Lung microvascular endothelial cell (primary cell): ENCODE measurements at places on chromosomes 1 and 21. TPM values are rescaled to one million over a fixed set of nuclear protein-coding genes. Genes with fewer than 3 reads are reported as not detected.
A peak's percentile ranks its signal among the peaks of the same experiment; 100 is the strongest.

DNA sequence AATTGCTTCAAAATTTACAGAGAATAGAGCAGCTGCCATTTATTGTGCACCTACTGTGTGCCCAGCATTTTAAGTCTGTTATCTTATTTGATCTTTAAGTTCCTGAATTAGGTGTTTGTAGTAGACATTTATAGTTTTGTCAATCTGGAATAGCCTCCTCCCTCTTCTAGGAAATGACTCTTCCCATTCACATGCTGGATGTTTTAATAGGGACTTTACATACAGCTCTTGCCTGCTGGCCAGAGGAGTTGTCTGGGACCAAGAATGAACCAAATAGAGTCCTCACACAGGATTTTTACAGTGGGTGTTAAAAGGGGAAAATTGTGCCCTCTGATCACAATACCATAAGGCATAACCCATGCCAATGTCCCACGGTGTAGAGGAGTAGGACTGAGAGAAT, 367.1 kb downstream of the PDE4B start:
- no peak for DNase-seq

DNA sequence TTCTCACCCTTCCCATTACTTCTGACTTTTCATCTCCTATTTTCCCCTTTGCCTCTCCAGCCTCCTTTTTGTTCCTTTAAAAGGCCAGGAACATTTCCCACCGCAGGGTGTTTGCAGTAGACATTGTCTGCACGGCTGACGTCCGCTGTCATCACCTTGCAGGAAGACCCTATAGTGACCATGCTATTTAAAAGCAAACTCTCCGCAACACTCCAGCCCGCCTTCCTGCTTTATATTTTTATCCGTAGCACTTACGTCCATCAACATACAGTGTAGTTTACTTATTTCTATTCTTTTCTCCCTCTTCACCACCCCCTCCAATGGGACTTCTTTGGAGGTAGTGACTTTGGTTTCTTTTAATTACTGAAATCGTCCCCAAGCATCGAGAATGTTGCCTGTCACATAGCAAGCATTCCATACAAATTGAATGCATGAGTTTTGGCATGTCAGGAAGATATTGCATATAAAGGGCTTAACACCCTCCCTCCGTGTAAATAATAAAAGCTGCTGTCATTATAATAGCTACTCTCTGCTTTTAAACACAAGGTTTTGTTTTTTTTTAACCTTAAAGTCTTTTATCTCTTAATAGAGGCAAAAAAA, 19.8 kb downstream of the SLC25A33 start:
- no peak for DNase-seq

LHX8 gene
- total RNA-seq: not detected in 2 replicates

- peak; percentile 34 for DNase-seq
These were observed 27.2 kb upstream of the MAN1A2 start for GRCh38 chr1:117339866-117340700.

GRCh38 chr1:212749821-212750535, 41.6 kb downstream of the NSL1 start:
- DNase-seq: peak; percentile 77

DNA sequence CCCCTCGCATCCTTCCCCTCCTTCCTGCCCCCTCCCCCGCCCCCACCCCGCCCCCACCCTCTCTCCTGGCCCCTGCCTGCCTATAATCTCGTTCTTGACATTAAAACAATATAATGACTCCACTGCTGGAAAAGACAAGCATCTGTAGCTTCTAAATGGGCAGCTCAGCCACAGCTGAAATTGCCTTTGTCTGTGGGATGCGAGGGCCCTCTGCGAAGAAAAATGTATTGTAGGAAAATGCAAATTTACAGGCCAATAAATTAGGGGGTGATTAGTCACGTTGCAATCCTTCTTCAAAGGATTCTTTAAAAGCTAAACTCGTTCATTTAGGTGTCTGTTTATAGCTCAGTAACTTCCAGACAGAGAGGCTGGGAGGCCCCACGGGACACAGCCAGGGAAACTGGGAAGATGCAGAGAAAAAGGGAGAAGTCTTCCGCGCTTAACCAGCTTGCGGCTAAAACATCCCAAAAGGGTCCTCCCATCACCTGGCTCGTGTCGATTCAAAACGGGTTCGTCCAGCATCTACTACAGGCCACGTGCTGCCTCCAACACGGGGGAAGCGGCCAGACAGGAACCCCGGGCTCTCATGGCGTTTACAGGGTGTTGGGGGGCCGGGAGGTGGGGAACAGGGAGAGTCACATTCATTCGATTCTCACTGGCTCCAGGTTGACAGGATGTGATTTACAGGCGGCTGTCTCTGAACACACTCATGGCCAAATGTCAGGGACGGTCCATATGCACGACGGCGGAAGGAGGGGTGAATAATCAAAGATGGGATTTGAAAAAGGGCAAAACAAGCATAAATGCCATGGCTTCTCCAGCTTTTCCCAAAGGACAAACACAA, 100.5 kb upstream of the ZBTB40 start:
- no peak for DNase-seq

- DNase-seq: no peak
These were observed 16.8 kb upstream of the FAM131C start for GRCh38 chr1:16090076-16090826.

RGS7 gene
- under 0.01 and 0.22 TPM in 2 replicates for total RNA-seq

- no peak for DNase-seq
These were observed 58.6 kb upstream of the HIVEP3 start for GRCh38 chr1:41977326-41977725.

NUDT4B gene
- total RNA-seq: 7.3 and 8.7 TPM in 2 replicates

CRYAA gene
- not detected in 2 replicates for total RNA-seq

- no peak for DNase-seq
These were observed 6.2 kb upstream of the HIVEP3 start for GRCh38 chr1:41924911-41925310.

DNA sequence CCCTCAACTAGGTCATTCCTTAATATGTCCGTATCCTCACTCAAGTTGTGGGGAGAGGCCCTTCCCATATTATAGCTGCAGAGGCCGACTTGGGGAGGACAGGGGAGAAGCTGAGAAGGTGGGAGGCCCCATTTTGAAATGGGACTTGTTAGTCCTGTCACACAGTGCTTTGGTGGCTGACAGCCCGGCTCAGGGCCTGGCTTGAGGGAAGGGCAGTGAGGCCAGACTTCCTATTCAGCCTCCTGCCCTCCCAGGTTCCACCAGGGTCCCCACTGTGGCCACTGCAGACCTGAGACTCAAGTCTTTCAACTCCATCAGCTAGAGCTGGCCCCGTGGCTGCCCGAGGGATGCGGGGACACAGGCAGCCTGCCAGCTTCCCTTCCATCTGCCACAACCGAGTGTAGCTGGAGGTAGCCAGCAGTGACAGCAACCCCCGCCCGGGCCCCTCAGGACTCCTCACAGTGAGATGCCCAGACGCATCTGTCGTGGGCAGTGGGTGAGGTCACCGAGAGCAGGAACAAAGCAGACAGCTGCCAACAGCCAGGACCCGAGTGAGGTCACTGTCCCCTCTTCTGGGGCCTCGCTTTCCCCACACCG, 36.9 kb downstream of the SIM2 start:
- DNase-seq: no peak

FCER1G gene
- total RNA-seq: not detected in 2 replicates

GRCh38 chr1:66637146-66637545, 103.2 kb downstream of the SGIP1 start:
- DNase-seq: peak; percentile 10

DNA sequence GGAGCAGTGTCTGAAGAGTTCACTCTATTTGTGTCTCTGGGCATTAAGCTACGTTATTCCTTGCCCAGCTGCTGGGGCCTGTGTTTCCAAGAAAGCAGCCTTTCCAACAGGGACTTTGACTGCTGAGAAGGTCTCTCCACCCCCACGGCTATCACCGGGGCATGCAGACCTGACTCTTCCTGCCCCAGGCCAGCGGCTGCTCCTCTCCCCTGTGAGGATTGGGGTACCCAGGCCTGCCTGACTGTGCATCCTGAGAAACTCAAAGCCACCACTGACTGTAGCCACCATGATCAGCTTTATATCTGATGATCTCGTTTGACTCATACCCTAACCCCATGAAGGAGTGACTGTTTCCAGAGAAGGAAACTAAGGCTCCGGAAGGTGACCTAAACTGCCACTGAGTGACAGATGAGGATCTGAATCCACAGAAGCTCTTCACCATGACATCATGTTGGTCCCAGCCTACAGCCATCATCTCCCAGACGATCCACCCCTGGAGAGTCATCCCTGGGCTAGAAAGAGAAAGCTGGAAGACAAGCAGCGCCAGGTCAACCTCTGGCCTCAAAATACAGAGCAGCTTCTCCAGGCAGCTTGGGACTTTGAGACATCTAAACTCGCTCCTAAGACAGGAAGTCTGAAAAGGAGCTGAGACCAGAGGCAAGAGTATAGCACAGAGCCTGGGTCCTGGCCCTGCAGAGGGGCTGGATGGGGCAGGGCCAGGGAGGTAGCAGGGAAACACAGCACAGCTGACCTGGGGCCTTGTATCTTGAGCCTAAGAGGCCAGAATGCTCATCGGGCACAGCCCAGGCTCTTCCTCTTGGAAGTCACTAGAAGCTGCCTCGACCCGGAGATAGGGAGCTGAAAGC, 244.0 kb upstream of the VAMP3 start:
- peak; percentile 63 for DNase-seq

BSND gene
- not detected in 2 replicates for total RNA-seq

- DNase-seq: no peak
These were observed 75.0 kb downstream of the SSBP3 start for GRCh38 chr1:54331091-54331772.

OR14K1 gene
- not detected in 2 replicates for total RNA-seq

GRCh38 chr1:199854686-199855321, 172.7 kb upstream of the NR5A2 start:
- no peak for DNase-seq

DNA sequence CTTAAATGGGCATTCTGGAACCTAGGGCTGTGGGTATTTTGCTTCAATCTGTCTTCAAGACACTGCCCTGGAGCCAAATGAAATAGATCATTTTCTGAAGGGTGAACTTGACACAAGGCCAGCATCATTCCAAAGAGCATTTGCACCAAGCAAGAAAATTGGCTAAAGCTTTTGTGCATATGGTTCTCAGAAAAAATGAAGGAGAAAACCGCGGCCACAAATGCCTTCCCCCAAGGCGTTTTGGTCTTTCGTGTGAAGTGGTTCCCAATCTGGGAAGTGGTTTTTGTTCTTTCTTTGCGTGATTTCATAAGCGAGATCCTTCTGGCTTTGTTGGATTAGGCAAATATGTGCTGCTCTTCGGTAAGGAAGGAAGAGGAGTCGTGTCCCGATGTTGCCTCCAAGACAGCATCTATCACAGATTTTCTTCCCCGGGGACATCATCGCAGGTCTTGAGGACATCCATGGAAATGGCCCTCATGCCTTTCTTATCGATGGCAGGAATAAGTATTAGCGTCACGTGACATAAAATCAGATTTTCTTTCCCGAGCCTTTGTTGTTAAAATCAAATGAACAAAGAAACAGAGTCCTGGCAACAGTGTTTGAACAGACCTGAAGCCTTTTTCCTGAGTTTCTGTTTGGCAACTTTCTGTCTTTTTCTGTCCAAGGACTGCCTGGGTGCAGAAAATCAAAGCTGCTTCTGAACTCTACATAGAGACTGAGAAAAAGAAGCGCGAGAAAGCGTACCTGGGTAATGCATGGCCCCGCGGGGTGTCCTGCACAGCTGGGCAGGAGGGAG, 31.0 kb downstream of the ATP5PO start:
- DNase-seq: no peak

GRCh38 chr1:13775459-13775858, 75.5 kb downstream of the PRDM2 start:
- DNase-seq: no peak

CFAP57 gene
- 0.20 and 0.22 TPM in 2 replicates for total RNA-seq

MKNK1 gene
- total RNA-seq: 11.8 and 12.1 TPM in 2 replicates

ETV3L gene
- total RNA-seq: not detected in 2 replicates

CAMSAP2 gene
- total RNA-seq: 21.4 and 26.0 TPM in 2 replicates

EVA1C gene
- 13.5 and 13.7 TPM in 2 replicates for total RNA-seq

GRCh38 chr1:91635763-91636162, 135.1 kb downstream of the CDC7 start:
- no peak for DNase-seq

DNA sequence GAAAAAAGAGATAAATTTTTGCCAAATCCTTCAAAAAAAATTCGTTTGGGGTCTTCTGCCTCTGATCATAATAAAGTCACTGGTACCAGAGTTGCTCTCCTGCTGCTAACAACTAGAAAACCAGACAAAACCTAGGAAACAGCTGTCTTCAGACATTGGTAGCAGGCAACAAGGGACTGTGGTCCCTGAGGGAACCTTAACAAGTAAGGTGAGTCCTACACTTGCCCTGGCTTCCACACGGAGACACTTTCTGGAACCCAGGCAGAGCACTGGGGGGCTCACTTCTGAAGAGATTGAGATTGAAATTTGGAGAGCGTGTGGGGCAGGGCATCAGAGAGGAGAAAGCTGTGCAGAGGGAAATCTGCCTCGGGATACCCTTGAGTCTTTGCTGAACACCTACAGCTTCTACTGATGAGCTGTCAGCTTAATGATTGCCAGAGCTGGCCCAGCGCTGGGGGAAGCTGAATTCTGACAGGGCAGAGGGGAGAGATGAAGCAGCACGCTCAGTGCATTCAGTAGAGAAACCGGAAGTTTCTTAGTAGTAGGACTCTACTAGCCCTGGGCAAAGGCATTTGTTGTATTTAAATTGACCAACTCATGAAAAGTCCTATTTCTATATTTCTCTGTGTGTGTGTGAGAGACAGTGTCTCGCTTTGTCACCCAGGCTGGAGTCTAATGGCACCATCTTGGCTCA, 18.5 kb upstream of the FAM89A start:
- no peak for DNase-seq

DNA sequence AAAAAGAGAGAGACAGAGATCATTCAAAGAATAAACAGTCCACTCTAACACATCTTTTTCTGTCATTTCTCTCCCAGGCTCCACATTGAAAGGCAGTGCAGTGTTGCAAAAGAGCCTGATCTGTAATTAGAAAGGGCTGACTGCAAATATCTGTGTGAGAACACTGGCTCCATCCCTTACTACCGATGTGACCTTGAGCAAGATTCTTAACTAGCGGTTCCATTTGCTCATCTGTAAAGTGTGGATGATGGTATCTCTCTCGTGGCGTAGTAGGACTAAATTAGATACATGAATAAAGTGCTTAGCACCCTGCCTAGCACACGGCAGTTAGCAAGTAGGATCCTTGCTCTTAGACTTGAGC, 26.9 kb upstream of the SLC44A3 start:
- DNase-seq: no peak

CR1L gene
- total RNA-seq: not detected in 2 replicates

DNA sequence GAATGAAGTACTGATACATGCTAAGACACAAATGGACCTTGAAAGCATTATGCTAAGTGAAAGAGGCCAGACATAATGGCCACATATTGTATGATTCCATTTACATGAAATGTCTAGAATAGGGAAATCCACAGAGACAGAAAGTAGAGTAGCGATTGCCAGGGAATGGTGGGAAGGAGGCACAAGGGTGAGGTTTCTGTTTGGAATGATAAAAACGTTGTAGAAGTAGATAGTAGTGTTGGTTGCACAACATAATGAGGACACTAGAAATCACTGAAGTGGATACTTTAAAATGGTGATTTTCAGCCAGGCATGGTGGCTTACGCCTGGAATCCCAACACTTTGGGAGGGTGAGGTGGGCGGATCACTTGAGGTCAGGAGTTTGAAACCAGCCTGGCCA, 97.6 kb upstream of the VANGL1 start:
- DNase-seq: no peak

- DNase-seq: no peak
These were observed 9.4 kb downstream of the MFN2 start for GRCh38 chr1:11989669-11990068.

GRCh38 chr1:245411245-245412036, 256.7 kb downstream of the KIF26B start:
- DNase-seq: no peak
